ENCODE measurements at places on chromosomes 12 and 14.
A peak's percentile ranks its signal among the peaks of the same experiment; 100 is the strongest.

GRCh38 chr12:105706321-105706972 lies 376.0 kb downstream of the C12orf75 start:
- DNase-seq, result no peak

DNA sequence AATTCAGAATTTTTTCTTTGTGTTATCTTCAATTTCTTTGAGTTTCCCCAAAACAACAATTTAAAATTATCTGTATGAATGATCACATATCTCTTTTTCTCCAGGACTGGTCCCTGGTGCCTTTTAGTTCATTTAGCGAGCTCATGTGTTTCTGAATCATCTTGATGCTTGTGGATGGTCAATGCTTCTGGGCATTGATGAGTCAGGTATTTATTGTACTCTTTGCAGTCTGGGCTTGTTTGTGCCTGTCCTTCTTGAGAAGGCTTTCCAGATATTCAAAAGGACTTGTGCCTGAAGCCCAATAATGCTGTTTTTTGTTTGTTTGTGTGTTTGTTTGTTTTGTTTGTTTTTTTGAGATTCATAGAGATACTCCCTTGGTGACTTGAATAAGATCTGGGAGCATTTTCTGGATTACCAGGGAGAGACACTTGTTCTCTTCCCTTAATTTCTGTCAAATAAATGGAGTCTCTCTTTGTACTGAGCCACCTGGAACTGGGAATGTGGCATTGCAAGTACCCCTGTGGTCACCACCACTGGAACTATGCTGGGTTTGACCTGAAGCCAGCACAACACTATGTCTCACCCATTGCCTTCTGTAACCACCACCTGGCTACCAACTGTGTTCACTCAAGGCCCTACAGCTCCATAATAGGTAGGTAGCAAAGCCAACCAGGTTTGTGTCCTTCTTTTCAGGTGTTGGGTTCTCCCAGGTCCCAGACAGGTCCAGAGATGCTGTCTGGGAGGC lies 56.3 kb downstream of the SLC6A15 start:
- DNase-seq, result no peak

- DNase-seq, result no peak
These were observed 56.4 kb downstream of the KDM5A start for GRCh38 chr12:332581-333205.

- peak; percentile 8 for DNase-seq
These were observed 2.7 kb downstream of the PTHLH start for GRCh38 chr12:27969624-27970400.

DNA sequence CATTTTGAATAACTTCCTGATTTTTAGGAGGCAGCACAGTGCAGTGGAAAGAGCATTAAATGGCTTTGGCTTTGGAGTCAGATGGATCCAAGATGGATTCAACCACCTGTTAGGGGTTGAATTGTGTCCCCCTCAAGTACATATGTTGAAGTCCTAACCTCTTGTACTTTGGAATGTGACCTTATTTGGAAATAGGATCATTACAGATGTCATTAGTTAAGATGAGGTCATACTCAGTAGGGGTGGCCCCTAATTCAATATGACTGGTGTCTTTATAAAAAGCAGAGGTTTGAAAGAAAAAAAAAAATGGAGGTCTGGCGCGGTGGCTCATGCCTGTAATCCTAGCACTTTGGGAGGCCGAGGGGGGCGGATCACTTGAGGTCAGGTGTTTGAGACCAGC lies 18.8 kb downstream of the ATP5MC2 start:
- DNase-seq, result no peak

- DNase-seq, result peak; percentile 5
These were observed 624 bp downstream of the M6PR start for GRCh38 chr12:8948701-8949341.

Data from naive thymus-derived CD4-positive, alpha-beta T cell (primary cell).